GM12892 (cell line): ENCODE measurements at places on chromosomes 5 and 9.

GRCh38 chr9:117992006-117992405 lies 287.8 kb downstream of the TLR4 start:
- no peak for DNase-seq

- DNase-seq = no peak
Observed at GRCh38 chr5:152124409-152125041, 199.9 kb upstream of the GLRA1 start.

GRCh38 chr5:17315710-17316221 lies 98.3 kb downstream of the BASP1 start:
- DNase-seq = no peak

DNA sequence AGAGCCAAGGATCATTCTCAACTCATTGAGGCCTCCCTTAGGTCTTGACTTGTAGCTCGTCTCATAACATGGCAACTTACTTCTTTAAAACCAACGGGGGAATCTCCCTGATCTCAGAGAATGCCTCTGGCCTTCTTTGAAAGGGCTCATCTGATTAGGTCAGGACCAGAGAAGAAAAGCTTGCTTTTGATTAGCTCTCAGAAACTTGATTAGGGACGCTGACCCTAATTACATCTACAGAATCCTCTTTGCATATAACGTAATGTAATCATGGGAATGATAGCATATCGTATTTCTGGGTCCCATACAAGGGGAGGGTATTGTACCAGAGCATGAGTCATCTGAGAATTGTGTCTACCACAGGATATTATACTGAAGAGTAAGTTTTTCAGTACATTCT lies 125.1 kb upstream of the SH3GL2 start:
- no peak for DNase-seq

- no peak for DNase-seq
Observed at GRCh38 chr9:14455243-14455642, 141.3 kb upstream of the NFIB start.

- DNase-seq = no peak
Observed at GRCh38 chr9:127500399-127500798, 49.1 kb downstream of the LRSAM1 start.

DNA sequence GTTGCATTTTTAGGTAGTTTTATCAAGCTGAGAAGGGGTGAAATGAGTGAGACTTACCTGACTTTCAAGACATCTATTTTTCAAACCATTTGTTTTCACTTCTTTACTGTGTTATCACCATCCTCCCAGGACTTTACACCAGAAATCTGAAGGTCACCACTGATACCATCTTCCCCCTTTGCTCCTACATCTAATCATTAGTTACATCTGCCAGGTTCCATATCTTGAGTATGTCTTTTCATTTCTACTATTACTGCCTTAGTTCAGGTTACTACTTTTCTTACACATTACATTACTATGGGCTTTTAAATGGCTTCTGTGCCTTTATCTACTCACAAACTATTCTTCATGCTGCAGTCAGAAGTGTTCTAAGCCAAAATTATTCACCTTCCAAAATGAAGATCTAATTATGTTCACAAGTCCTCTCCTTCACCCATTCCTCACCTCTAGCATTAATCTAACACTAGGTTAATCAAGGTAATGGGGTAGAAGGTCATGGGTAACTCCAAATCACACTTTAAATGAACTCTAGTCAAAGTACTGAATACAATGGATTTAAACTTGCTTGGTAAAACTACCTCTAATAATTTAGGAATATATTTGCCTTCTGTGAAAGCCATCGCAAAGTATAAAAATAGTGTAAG lies 2.1 kb upstream of the HSDL2 start:
- DNase-seq = no peak

DNA sequence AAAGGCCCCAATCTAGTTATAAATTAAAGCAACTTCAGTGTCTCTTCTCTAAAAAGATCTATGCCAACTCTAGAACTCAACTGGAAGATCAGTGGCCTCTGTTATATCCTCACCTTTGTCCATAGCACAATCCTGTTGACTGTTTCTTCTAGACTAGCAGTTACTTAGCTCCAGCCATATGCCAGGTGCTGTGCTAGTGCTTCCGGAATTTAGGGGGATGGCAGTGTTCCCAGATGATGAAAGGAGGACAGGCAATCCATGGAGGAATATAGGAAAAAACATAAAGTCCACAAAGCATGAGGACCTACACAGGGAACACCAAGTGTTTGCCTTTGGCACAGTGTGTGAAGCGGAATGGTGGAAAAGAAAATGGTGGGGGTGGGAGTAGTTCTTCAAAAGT lies 214.3 kb downstream of the MAPKAP1 start:
- no peak for DNase-seq

- no peak for DNase-seq
Observed at GRCh38 chr5:10866913-10867312, 105.9 kb upstream of the DAP start.

DNA sequence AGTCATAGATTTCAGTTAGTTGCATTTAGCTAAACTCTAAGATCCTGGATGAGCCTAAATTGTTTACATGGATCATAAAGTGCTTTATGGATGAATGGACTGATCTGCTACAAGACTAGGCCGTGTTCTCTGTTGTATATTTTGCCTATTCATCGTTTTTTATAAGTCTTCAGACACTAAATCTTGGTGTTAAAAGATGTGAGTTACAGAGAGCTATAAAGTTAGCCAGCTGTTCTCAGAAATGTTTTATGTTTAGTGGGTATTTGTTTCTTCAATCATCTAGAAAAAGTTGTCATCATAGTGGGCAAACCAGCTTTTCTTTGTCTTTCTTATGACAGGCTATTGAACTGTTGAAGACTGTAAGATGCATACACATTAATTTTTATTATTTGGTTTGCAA lies 585.8 kb upstream of the SEMA6A start:
- DNase-seq = no peak

DNA sequence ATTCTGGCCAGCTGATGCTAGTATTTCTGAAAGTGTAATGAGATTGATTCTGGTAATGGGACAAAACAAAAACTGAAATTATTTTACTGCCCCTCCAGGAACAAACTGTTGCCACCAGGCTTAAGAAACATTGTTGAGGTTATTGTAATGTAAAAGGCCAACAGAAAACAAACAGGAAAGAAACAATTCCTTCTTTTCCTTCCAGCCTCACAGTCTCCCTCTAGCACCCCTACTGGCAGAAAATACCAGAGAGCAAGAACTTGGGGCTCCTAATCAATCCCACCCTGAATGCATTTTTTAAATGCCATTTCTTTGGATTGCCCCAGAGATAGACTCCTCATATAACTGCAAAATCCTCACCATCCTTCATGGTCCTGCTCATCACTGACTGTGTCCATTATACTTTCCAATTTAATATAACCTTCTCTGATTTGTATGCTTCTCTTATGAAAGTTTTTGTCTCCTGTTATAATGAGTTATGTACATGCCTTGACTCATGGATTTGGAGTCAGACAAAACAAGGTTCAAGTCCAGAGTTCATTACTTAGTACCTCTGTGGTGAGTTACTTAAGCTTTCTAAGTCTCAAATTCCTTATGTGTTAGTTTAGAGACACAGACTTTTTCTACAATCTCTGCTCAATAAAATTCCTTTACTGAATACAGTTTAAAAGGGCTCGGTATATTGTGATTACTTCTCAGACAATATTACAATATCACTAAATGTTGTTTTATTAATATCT lies 157.9 kb upstream of the FBN2 start:
- DNase-seq = no peak

DNA sequence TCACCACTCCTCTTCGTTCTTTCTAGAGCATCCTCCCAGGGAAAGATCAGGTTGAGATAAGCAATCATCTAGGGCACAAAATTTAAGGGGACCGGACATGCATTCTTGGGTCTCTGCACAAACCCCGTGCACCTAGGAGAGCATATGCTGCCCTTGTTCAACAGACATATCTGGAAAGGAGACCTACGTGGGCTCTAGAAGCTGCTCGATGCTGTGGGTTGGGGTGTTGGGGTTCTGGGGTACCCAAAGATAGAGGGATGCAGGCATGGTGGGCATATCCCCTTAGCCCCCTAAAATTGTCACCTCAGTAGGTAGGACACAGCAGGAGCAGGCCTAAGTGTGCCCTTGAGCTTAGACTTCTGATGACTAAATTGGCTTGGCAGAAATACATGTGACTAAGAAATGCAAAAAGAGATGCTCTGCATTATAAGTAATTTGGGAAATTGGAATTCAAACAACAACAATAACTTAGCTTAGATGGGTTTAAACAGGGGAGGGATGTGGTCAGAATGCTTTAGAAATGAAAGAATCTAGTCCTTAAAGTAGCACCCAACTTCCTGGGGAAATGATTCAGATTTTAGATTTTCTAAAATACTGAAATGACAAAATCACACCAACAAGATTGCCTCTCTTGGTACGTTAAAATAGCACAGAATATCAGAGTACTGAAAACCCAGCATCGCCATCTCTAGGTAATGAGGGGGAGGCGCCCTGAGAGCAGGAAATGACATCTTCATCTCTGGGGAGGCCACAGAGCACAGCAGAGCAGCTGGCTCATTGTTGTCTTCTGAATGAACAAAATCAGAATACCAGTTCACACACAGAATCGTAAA lies 172.3 kb downstream of the GNA14 start:
- DNase-seq = no peak

GRCh38 chr5:131405674-131406073 lies 141.8 kb downstream of the CDC42SE2 start:
- DNase-seq = no peak

- no peak for DNase-seq
Observed at GRCh38 chr9:16068476-16068875, 515.6 kb downstream of the CCDC171 start.

- DNase-seq = no peak
Observed at GRCh38 chr9:121268598-121268850, 562 bp downstream of the GSN start.

GRCh38 chr5:60267907-60268306 lies 374.4 kb upstream of the PDE4D start:
- no peak for DNase-seq

GRCh38 chr9:125066839-125067619 lies 76.3 kb downstream of the SCAI start:
- no peak for DNase-seq

DNA sequence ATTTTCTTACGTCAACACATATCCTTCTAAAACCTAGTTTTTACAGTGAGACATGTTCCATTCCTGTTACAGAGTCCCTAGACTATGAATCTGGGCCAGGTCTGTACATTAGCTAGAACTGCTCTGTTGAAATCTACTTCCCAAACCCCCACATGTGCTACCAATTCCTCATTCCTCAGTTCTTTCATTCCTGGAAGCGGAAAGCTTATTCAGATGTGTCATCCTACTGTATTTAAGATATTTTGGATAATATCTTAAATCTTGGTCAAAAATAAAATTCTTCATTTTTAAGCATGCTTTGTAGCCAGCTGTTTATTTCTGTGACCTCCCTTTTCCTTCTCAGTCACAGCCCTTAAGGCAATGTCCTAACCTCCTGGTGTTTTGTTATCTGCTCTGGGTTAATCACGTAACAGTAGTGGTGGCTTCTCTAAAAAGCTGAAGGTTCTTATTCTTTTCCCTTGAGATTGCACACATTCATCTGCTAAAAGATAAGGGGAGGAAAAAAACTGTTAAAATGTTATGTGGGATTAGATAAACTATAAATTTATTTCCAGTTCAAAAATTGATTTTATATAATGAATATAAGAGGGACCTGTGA lies 35.6 kb downstream of the GLRX start:
- no peak for DNase-seq

- DNase-seq = no peak
Observed at GRCh38 chr5:68994645-68995044, 99.2 kb upstream of the SLC30A5 start.

DNA sequence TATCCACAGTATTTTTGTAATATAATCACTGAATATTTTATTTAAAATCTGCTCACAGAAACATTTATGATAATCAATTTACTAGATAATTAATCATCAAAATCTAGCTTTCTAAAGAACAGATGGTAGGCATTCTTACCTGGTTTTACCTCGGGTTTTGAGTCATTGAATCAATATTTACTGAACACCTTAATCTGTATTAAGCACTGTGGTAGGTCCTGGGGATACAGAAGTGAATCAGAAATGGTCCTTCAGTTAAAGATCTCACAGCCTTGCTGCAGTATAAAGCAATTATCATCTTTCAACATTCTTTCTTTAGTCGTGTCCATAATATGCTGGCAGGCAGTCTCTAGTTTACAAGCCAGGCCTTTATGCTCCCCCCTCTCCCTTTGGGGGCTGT lies 2.0 kb upstream of the MEIKIN start:
- no peak for DNase-seq

GRCh38 chr5:42655982-42656650 lies 100.5 kb upstream of the CCDC152 start:
- no peak for DNase-seq

- DNase-seq = no peak
Observed at GRCh38 chr5:77250021-77250420, 39.5 kb downstream of the PDE8B start.

DNA sequence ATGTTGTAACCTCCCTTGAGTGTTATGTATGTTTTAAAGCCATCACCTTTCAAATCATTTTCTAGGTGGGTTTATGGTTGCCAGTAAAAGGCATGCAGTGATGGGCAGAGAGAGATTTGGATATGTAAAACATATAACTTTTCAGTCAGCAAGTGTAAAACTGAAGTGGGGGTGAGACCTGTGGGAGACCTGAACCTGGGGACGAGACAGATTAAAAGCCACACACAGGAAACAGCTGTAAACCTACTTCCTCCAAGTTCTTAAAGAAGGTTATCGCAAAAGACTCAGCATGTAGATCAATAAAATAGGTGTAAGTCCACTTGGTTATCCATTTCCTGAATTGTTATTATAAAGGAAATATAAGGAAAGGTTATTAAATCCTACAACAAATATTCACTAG lies 76.6 kb downstream of the YIPF5 start:
- DNase-seq = no peak

GRCh38 chr5:113202746-113203716 lies 226.4 kb downstream of the DCP2 start:
- DNase-seq = no peak

GRCh38 chr5:89043676-89044075 lies 160.7 kb upstream of the MEF2C start:
- DNase-seq = no peak

DNA sequence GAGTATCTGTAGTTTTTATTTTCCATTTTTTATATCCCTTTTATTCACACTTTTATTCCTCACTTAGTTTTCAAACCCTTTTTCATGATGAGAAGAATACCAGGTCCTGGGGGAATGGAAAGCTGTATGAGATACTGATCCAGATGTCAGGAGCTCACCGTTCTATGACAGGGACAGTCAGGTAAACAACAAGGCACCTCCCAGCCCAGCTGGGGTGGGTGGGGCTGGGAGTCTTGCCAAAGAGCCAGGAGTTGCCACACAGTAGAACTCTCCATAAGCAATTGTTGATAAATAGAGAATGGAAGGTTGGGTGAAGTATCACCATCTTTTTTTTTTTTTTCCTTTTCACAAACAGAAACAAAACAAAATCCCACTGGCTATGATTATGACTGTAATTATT lies 225.8 kb downstream of the NSG2 start:
- no peak for DNase-seq
